ENCODE measurements at places on chromosomes 5 and 9. TPM values are rescaled to one million over a fixed set of nuclear protein-coding genes. Genes with fewer than 3 reads are reported as not detected.

GRCh38 chr9:134373269-134373668 lies 47.0 kb downstream of the RXRA start:
- no peaks in the 10 kb centered on the region for H3K36me3 ChIP-seq
- H3K4me1 ChIP-seq = peaks cover 67% of the 10 kb centered on the region
- H3K27me3 ChIP-seq = no peaks in the 10 kb centered on the region
- no peak for DNase-seq
- no peak overlapping the region for H3K4me3 ChIP-seq

The FAM193B gene
- total RNA-seq = 60.8 TPM

The POLE3 gene
- total RNA-seq = 24.2 TPM

The PLPP7 gene
- total RNA-seq = 12.0 TPM

GRCh38 chr5:156755421-156756087 lies 94.5 kb upstream of the PPP1R2B start:
- no peaks in the 10 kb centered on the region for H3K27me3 ChIP-seq
- no peaks in the 10 kb centered on the region for H3K36me3 ChIP-seq
- H3K27ac ChIP-seq = no peak overlapping the region
- no peaks in the 10 kb centered on the region for H3K4me1 ChIP-seq
- DNase-seq = no peak
- no peak overlapping the region for H3K4me3 ChIP-seq

DNA sequence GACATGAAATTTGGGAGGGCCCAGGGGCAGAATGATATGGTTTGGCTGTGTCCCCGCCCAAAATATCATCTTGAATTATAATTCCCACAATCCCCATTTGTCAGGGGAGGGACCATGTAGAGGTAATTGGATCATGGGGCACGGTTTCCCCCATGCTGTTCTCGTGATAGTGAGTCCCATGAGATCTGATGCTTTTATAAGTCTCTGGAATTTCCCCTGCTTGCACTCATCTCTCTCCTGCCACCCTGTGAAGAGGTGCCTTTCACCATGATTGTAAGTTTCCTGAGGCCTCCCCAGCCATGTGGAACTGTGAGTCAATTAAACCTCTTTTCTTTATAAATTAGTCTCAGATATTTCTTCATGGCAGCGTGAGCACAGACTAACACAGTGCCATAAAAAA lies 11.3 kb downstream of the FBXO10 start:
- no peaks in the 10 kb centered on the region for H3K4me1 ChIP-seq
- H3K27ac ChIP-seq = no peak overlapping the region
- DNase-seq = no peak
- H3K27me3 ChIP-seq = no peaks in the 10 kb centered on the region

- H3K4me3 ChIP-seq = no peak overlapping the region
- no peaks in the 10 kb centered on the region for H3K27me3 ChIP-seq
- no peak overlapping the region for H3K27ac ChIP-seq
Observed at GRCh38 chr5:168291964-168292785, 730 bp downstream of the WWC1 start.

The FEM1C gene
- 16.6 TPM for total RNA-seq

DNA sequence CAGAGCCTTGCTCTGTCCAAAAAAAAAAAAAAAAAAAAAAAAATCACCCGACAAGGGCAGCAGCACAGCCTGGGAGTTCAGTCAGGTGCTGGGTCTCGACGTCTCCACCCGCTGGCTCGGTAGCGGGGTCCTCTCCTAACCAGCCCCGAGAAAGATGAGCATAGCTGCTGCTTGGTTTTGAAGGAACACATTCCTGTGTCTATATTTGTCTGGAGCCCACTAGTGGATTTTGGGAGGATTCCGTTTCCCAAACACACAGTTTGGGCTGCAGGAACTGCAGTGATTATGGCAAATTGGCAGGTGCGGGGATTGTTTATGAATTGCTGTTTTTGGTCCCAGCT lies 1.2 kb downstream of the OTULINL start:
- no peaks in the 10 kb centered on the region for H3K36me3 ChIP-seq
- H3K4me3 ChIP-seq = peak overlapping the region; percentile 44
- no peak overlapping the region for H3K27ac ChIP-seq
- peak; percentile 33 for DNase-seq
- H3K27me3 ChIP-seq = no peaks in the 10 kb centered on the region

- H3K4me1 ChIP-seq = no peaks in the 10 kb centered on the region
- no peak overlapping the region for H3K27ac ChIP-seq
- no peak for DNase-seq
- no peaks in the 10 kb centered on the region for H3K36me3 ChIP-seq
- no peaks in the 10 kb centered on the region for H3K27me3 ChIP-seq
Observed at GRCh38 chr5:91388362-91388761, 5.2 kb upstream of the ARRDC3 start.

All from ovary (tissue), 10 donors.